ENCODE measurements at places on chromosomes 5 and 9.

GRCh38 chr9:38254151-38254550 lies 138.4 kb upstream of the ALDH1B1 start:
- no peak for DNase-seq

- peak; percentile 80 for DNase-seq
These were observed 108.3 kb downstream of the PCSK1 start for GRCh38 chr5:96324708-96325107.

DNA sequence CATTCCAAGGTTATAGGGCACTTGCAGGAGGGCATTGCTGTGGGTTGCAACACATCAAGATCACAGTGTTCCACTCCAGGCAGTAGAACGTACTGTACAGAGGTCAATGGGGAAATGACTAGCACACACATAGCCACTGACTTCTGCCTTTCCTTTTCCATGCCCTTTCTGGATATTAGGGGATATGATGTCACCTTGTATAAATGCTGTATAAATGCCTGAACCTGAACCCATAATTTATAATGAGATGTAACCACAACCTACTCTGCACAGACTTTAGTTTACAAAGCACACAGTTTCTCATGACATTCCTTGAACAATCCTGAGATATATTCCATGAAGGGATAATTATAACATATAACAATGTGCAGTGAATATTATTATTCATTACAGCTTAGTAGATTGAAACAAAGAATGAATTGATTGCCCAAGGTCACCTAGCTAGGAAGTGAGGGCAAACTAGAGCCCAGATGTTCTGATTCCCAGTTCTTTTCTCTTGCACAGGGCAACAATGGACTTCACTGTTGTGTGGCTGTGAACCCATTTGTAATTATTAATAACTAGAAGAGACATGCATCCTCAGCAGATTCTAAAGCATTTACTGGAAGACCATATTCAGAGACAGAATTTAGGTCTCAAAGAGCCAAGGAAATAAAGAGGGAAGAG lies 5.6 kb upstream of the ABLIM3 start:
- DNase-seq, result peak; percentile 84

GRCh38 chr5:159864885-159865691 lies 51.2 kb upstream of the ADRA1B start:
- DNase-seq, result peak; percentile 37

GRCh38 chr5:151348789-151349188 lies 1.4 kb upstream of the SLC36A2 start:
- DNase-seq, result no peak

- no peak for DNase-seq
These were observed 19.3 kb downstream of the CORO2A start for GRCh38 chr9:98173181-98173580.

DNA sequence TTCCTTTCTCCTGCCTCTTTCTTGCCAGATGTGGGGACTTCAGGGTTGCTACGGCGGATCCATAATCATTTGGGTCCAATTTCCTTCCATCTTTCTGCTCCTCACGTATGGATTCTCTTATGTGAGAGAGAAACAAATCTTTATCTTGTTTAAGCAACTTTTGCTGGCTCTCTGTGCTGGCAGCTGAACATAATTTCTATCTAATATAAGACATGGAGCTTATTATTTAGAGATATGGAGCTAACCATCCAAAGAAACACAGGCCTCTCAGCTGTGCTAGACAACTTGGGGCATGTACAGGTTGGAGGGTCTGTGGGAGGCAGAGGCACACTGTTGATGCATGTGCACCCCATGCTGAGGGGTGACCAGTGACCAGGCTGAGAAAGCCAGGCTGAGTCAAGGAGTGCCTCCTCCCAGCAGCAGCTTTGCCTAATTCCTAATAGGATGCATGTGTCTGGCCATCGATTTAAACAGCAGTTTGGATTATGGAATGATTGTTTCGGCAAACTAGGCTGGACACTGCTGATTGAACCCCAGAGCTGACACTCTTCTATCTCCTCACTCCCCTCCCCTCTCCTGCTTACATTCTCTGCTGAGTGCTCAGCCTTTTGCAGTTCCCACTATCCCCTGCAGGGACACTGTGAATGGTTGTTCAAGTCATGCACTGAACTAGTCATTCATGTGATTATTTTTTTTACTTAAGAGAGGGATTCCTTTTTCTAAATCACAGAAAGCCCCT lies 195.8 kb downstream of the ERCC6L2 start:
- peak; percentile 39 for DNase-seq

GRCh38 chr5:175692996-175693710 lies 35.3 kb downstream of the HRH2 start:
- DNase-seq, result no peak

GRCh38 chr9:87770616-87771315 lies 44.8 kb downstream of the CTSL start:
- DNase-seq, result peak; percentile 66

DNA sequence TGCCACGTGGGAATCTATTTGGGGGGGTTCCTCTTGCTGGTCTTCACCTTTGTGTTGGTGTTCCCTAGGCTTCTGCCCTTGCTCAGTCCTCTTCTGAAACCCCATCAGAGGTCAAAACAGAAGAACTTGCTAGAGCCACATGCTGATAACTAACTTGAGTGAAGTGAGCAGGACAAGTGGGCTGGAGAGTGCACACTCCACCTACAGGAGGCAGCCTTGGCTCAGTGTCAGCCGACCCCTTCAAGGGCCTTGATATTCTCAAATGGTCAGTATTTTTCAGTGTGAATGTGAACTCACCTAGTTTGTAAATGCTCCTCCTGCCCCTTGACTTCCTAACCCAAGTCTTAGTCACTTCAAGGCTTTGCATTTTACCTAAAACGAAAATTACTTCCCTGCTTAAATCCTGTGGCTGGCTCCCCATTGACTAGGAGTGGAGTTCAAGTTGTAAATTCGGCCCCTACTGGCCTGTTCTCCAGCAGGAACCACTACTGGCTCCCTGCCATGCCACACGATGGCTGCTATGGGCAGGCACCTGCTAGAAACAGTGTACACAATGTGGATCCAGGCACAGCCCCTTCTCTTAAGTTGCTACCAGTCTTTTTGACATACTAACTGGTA lies 3.6 kb upstream of the SLC1A3 start:
- no peak for DNase-seq

DNA sequence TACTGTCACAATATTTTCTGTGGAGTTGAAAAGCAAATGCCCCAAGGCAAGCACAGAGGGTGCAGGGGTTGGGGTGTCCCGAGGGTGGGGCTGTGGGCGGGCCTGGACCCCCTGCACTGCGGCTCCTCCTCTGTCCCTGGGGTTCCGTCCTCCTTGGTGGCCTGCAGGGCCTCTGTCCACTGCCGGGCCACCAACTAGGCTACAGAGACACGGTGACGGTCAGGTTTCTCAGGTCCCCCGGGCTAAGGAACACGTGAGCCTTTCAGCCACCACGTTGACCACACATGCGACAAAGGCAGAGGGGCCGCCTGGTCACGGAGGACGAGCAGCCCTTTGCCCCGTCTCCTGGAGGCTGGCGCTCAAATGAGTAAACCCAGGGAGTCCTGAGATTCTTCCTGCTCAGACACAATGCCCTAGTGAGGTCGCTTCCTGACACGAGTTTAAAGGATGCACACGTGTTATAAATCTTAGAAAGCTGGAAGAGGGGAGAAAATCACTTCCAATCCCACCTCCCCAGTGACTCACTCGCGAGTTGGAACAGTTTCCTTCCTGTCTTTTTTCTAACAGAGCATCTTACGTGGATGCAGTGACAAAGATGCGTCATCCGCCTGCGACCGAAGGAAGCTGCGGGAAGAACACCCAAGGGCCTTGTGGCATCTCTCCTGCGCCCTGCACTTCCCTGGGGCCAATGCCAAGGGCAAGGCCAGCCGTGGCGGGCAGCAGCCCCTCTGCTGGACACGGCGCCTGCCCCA lies 24.8 kb upstream of the OBP2B start:
- DNase-seq, result no peak

DNA sequence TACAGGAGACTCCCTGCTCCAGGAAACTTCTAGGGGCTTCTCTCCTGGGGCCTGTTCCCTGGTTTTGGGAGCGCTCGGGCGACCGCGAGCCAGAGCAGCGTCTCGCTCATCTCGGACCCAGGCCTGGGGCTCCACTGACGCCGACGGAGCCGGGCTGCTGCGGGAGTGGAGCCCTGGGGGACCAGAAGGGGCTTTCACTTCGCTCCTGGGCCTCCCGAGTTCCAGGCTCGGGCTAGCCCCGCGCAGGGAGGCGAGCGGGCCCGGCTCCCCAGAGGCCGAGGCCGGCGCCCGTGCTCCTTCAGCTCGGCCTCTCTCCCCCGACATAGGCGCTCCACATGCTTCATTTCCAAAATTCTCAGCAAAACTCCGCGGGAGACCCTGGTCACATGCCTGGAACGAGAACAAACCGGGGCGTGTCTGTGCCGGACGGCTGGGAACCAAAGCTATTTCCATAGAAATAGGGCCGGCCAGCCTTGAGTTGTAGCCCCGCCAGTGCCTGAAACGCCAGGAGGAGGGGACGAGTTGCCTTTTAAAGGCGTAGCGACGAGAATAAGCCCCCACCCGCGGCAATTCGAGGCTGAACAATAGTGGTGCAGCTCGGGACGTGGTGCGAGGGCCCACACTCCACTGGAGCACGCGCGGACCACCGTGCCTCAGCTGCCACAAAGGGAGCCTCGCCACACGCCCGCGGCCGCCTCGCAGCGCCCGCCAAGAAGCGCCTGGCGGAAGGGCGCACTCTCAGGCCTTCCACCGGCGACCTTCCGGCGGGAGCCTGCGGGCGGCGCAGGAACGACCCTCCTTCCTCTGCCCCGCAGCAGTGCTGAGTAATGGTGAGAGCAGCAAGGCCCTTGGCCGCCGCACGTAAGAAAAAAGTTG lies 1.1 kb upstream of the G3BP1 start:
- DNase-seq, result peak; percentile 68

- DNase-seq, result no peak
These were observed 15.1 kb upstream of the CARTPT start for GRCh38 chr5:71703941-71704340.

DNA sequence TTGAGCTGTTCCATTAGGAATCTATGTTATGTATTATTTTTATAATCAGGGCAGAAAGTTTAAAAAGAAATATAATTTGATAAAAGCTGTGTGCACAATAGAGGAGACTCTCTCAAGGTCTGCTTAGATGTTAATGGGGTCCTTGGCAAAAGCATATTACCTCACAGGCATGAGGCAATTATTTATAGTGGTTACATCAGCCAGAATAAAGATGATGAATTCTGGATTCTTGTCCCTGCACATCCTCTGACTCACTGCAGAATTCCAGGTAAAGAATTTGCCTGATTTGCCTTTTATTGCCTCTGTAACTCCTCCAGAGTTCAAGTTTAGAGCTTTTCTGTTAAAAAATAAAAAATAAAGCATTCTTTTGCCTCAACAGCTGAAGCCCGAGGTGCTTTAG lies 253.6 kb downstream of the MAST4 start:
- peak; percentile 77 for DNase-seq

GRCh38 chr9:99824378-99825171 lies 2.9 kb downstream of the NR4A3 start:
- DNase-seq, result peak; percentile 30
